ENCODE measurements at places on chromosomes 1 and 21. TPM values are rescaled to one million over a fixed set of nuclear protein-coding genes. Genes with fewer than 3 reads are reported as not detected.

The LAD1 gene
- total RNA-seq, result 11.1 TPM

The SMYD3 gene
- 8.8 TPM for total RNA-seq

The NEGR1 gene
- total RNA-seq, result 14.4 TPM

The CR1L gene
- total RNA-seq, result not detected

The APOBEC4 gene
- not detected for total RNA-seq

The SCNM1 gene
- 27.7 TPM for total RNA-seq

The AUNIP gene
- total RNA-seq, result not detected

The GNAT2 gene
- not detected for total RNA-seq

All from thoracic aorta (tissue), 2 donors.